Naive thymus-derived CD4-positive, alpha-beta T cell (primary cell): ENCODE measurements at places on chromosomes 12 and 14. TPM values are rescaled to one million over a fixed set of nuclear protein-coding genes. Genes with fewer than 3 reads are reported as not detected.

DNA sequence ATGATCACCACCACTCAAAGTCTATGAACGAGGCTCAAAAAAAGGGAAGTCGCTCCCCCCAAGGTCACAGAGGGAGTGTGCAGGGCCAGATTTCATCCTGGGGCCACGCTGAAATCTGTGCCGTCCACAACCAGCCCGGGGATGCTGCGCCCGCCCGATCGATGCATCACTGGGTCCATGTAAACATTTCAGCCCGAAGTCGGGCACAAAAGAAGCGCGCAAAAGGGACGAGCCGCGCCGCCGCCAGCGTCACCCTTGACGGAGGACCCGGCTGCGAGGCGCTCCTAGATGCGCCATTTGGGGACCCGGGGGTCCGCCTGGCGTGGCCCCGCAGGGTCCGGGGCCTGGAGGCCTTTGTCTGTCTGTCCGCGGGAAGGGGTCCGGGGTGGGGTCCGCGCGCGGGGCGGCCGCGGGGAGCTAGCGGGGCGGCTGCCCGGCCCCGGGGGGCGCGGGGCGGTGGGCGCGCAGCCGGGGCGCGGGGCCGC is 503 bp downstream of the FBXO21 start:
- H3K27me3 ChIP-seq = no peaks in the 10 kb centered on the region
- peaks cover 11% of the 10 kb centered on the region for H3K4me1 ChIP-seq
- H3K27ac ChIP-seq = peak overlapping the region; percentile 77
- DNase-seq = peak; percentile 9
- no peaks in the 10 kb centered on the region for H3K36me3 ChIP-seq

The RPL10L gene
- total RNA-seq = not detected in 2 replicates

The OTX2 gene
- not detected for total RNA-seq

The CARMIL3 gene
- total RNA-seq = 0.27 TPM

GRCh38 chr14:89304561-89304960 is 112.5 kb downstream of the FOXN3 start:
- no peaks in the 10 kb centered on the region for H3K27me3 ChIP-seq
- no peak for DNase-seq
- H3K4me1 ChIP-seq = no peaks in the 10 kb centered on the region
- no peak overlapping the region for H3K4me3 ChIP-seq
- peak overlapping the region; percentile 11 for H3K27ac ChIP-seq
- no peaks in the 10 kb centered on the region for H3K36me3 ChIP-seq

The MNAT1 gene
- total RNA-seq = 16.0 TPM

- H3K27me3 ChIP-seq = no peaks in the 10 kb centered on the region
- no peak overlapping the region for H3K27ac ChIP-seq
- H3K36me3 ChIP-seq = no peaks in the 10 kb centered on the region
- no peak for DNase-seq
These were observed 16.5 kb upstream of the LUM start for GRCh38 chr12:91127751-91128150.

The ITGB7 gene
- 227 TPM for total RNA-seq

- DNase-seq = no peak
- H3K4me1 ChIP-seq = no peaks in the 10 kb centered on the region
- H3K27ac ChIP-seq = no peak overlapping the region
- no peak overlapping the region for H3K4me3 ChIP-seq
- H3K27me3 ChIP-seq = no peaks in the 10 kb centered on the region
These were observed 22.8 kb upstream of the PYGL start for GRCh38 chr14:50967103-50967502.

DNA sequence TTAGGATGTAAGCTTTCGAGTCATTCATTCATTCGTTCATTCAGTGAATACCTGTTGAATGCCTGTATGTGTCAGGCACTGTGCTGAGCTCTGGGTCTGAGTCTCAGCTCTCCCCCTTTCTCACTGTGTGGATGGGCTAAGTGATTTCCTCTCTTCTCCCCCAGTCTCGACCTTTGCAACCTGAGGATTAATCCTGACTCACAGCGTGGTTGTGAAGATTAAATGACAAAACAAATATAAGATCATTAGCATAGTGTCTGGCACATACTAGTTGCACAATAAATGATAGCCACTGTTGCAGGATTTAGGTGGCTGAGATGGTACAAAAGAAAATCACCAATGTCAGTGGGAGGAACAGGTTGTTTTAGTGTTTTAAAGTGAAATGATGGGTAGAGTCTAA is 136.7 kb downstream of the GPR135 start:
- DNase-seq = no peak
- H3K4me3 ChIP-seq = no peak overlapping the region
- no peaks in the 10 kb centered on the region for H3K4me1 ChIP-seq
- no peaks in the 10 kb centered on the region for H3K27me3 ChIP-seq

DNA sequence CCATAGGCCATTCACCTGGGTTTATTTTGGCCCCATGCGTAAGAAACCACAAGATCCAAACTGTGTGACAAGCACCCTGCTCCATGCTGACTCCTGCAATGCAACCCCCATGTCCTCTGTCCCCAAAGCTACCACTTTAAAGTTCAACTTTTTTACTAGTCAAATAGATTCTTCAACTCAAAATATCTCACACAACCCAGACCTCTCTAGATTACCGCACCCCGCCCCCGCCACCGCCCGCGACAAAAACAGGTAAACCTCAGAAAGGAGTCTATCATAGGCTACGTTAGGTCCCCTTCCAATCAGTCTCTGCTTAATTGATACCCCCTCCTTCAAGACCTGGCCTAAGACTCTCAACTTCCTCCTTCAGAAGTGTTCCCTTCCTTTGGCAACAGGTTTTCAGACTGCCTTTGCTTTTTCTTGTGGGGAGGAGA is 2.2 kb downstream of the ZFP36L1 start:
- H3K27ac ChIP-seq = peak overlapping the region; percentile 100
- peak; percentile 74 for DNase-seq
- H3K36me3 ChIP-seq = no peaks in the 10 kb centered on the region
- H3K4me3 ChIP-seq = peak overlapping the region; percentile 91
- peaks cover 22% of the 10 kb centered on the region for H3K4me1 ChIP-seq

The CD4 gene
- 188 TPM for total RNA-seq

DNA sequence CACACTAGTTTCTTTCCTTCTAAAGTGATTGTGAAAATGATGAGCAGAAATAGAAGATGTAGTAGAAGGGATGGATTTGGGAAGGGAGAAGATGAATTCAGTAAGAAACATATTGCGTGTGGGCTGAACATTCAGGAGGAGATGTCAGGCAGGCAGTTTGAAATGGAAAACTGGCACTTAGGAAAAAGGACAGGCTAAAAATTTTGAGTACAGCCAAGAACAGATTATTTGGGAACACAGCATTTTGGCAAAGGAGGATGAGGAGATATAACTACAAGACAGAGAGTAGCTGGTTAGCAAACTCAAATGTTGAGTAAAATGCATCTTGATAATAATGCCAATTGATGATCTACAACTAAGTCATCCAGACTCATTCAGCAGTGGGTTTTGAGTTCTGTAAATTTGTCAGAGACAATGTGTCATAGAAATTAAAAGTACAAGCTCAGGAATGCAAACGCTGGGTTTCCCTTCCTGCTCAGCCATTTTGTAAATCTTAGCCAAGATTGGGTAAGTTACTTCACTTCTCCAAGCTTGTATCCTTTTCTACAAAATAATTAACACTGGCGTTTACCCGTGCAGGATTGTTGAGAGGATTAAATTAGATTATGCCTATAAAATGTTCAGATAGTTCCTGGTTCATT is 255.0 kb downstream of the NAV3 start:
- no peak overlapping the region for H3K27ac ChIP-seq
- H3K4me3 ChIP-seq = no peak overlapping the region
- no peak for DNase-seq
- no peaks in the 10 kb centered on the region for H3K27me3 ChIP-seq
- no peaks in the 10 kb centered on the region for H3K36me3 ChIP-seq
- no peaks in the 10 kb centered on the region for H3K4me1 ChIP-seq

DNA sequence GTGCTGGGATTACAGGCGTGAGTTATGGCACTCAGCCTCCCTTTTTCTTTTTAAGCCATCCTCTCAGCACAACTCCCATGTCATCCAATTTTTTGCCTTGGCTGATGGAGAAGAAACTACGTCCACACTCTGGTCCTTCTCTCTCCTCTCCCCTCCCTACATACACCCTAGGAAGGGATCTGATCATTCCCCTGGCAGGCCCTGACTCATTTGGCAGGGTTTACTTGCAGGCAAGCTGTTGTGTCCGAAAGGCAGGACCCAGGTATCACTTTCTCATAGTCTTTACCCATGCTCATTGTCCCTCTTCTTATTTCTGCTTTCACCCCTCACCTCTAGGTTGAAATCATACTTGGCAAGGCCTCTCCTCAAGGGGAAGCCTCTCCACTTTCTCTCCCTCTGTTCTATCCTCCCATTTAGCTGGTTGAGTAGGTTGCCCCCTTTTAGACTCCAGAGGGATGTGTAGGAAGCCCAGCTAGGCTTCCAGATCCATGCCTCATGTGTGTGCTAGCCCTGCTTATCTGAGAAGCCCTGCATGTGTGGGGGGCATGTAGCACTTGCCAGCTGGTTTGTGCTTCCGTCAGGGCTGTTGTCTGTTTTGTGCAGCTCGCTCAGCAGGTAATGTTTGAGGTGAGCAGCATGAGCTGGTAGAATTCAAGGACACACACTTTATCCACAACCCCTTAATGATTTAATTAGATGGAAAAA is 14.8 kb downstream of the GPR19 start:
- DNase-seq = no peak
- H3K4me1 ChIP-seq = no peaks in the 10 kb centered on the region
- H3K27me3 ChIP-seq = no peaks in the 10 kb centered on the region
- no peak overlapping the region for H3K27ac ChIP-seq

DNA sequence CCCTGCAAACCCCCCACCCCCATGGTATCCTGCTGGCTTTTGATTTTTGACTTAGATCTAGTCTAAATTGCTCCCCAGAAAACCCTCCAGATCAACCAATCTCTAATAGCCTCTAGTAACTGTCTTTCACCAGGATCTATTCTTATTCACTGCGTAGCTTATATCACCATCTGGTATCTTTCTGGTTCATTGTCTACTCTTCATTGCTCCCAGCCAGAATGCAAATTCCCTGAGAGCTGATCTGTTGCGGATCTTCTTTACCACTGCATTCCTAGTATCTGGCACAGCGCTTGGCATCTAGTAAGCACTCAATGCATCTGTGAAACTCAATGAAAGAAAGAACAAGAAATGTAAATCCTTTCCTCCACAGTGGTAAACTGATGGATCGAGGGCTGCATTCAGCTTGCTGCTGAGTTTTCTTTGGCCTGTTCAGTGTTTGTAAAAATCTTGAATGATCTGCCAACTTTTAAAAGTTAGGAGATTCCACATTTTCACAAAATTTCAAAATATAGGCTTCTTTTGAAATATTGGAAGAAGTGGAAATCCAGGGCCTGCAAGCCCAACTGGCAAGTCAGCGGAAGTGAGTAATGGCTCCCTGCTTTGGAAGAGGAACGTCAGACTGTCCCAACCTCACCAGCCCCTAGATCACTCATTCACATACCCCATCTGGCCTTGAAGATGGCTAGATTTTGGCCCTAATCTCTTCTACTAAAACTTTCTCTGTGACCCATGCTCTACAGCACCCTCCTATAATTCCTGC is 274.2 kb downstream of the SSPN start:
- peaks cover 8% of the 10 kb centered on the region for H3K36me3 ChIP-seq
- H3K4me1 ChIP-seq = no peaks in the 10 kb centered on the region
- H3K27ac ChIP-seq = no peak overlapping the region
- H3K4me3 ChIP-seq = no peak overlapping the region
- no peak for DNase-seq

- peak; percentile 55 for DNase-seq
- H3K36me3 ChIP-seq = no peaks in the 10 kb centered on the region
- peak overlapping the region; percentile 88 for H3K4me3 ChIP-seq
These were observed 17.3 kb upstream of the YY1 start for GRCh38 chr14:100221533-100222223.

GRCh38 chr12:48351022-48351708 is 446 bp upstream of the ZNF641 start:
- H3K4me3 ChIP-seq = peak overlapping the region; percentile 70
- H3K27me3 ChIP-seq = peaks cover 5% of the 10 kb centered on the region
- no peak for DNase-seq
- H3K36me3 ChIP-seq = peaks cover 30% of the 10 kb centered on the region
- peaks cover 14% of the 10 kb centered on the region for H3K4me1 ChIP-seq
- peak overlapping the region; percentile 91 for H3K27ac ChIP-seq

GRCh38 chr12:50988871-50989270 is 36.5 kb downstream of the HIGD1C start:
- DNase-seq = no peak
- peaks cover 44% of the 10 kb centered on the region for H3K36me3 ChIP-seq
- no peaks in the 10 kb centered on the region for H3K4me1 ChIP-seq

- no peak overlapping the region for H3K4me3 ChIP-seq
- H3K27me3 ChIP-seq = no peaks in the 10 kb centered on the region
- DNase-seq = no peak
- H3K36me3 ChIP-seq = no peaks in the 10 kb centered on the region
- no peaks in the 10 kb centered on the region for H3K4me1 ChIP-seq
- no peak overlapping the region for H3K27ac ChIP-seq
These were observed 25.0 kb downstream of the JAG2 start for GRCh38 chr14:105143451-105144025.

DNA sequence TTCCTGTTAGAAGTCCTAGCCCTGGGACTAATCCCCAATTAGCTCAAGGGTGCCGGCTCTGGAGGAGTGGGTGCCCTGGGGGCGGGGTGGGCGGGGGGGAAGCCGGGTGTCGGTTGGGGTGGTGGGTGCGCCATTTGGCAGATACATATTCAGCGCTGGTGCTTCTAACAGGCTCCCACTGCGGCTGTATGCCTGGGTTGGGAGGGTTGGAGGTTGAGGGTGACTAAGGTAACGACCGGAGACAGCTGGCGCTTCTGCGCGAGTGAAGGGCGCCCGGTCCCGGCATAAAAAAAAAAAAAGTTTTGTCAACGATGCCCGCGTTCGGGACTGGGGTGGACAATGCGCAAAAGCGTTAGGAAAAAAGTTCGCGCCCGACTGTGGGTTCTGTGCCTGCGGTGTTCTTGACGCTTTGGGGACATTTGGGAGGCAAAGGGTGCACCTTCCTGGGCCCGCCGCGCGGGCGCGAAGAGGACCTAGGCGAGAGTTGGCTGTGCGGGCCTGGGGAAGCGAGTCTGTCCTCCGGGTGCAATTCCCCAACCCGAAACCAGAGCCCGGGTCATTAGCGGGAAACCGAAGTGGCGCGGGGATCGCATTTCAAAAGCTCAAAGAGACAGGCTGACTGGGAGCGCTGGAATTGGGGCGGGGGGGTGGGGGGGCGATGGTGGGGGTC is 19.2 kb downstream of the TBX3 start:
- H3K27me3 ChIP-seq = no peaks in the 10 kb centered on the region
- H3K4me3 ChIP-seq = no peak overlapping the region

The PNN gene
- total RNA-seq = 96.4 TPM
